ENCODE measurements at places on chromosomes 2 and 18.

GRCh38 chr2:129464036-129464435 is 515.4 kb upstream of the RAB6C start:
- DNase-seq: no peak

DNA sequence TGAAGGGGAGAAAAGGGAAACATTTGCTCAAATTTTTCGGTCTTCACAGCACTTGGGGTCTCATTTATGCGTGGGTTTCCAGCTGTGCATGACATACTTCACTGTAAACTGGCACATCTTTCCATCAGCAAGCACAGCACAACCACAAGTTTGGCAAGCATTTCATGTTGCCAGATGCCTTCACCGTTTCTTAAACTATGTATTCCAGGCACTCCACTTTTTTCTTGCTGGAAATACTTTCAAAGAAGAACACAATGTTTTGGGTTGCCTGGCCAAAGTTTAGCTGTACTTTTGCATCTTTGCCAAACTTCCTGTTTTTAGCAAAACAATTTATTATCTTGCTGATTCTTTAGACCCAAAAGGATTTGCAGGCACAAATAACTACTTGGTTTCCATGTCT is 194.6 kb upstream of the MEIS1 start:
- DNase-seq: no peak

GRCh38 chr2:155391613-155392130 is 693.2 kb downstream of the KCNJ3 start:
- no peak for DNase-seq

DNA sequence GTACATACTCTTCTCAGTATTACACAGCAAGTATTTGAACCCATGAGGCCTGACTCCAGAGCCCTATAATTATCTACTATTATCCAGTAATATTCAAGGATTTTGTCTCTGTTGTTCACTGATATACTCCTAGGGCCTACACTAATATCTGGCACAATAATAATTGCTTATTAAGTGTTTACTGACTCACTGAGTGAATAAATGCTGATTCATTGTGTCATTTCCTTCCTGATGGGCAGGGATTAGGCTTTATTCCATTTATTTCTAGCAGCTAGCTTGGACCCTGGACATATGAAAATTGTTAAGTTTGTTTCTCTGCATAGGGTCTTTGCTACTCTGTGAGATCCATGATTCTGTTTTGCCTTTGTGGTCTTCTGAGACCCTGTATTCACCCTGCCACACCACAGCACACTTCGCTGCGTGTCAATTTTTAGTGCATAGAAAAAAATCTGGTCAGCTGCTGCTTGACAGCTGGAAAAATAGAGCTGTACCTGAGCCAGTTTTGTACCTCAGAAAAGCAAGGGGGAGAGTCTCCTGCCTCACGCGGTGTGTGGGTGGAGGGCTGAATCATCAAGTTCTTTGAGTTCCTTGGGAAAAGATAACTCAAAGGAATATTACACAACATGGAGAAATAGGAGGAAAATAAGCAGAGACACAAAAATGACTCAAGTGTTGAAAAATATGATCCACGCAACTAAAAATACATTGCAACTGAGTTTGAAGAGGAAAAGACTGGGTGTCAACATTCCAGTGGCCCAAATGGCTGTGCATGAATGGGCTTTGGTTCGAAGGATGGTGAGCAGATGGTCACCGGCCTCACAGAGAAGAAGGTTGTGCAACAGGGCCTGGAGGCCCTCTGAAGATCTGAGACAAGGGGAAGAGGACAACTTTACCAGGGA is 18.9 kb upstream of the DPP4 start:
- no peak for DNase-seq

All from amygdala (tissue), 56 donors.